GM03348 (cell line): ENCODE measurements at places on chromosomes 3 and 15.

- DNase-seq = no peak
These were observed 79.8 kb upstream of the FNDC3B start for GRCh38 chr3:171959532-171960089.

GRCh38 chr3:36600404-36600803 lies 163.9 kb downstream of the DCLK3 start:
- DNase-seq = no peak

DNA sequence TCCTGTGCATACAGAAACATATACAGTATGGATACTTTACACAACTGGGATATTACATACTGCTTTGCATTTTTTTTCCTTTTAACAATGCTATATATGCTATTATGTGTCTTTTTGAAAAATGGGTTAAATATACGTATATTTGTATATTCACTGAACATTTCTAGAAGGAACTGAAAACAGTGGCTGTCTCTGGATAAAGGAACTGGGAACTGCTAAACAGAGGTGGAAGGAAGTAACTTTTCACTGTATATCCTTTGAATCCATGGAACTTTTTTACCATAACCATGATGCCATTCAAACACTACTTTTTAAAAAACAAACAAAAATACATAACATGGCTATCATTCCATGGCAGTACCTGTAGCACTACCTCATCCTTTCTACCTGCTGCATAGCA lies 1.8 kb downstream of the MTFMT start:
- DNase-seq = no peak

GRCh38 chr15:83784975-83785374 lies 131.1 kb downstream of the ADAMTSL3 start:
- DNase-seq = no peak

DNA sequence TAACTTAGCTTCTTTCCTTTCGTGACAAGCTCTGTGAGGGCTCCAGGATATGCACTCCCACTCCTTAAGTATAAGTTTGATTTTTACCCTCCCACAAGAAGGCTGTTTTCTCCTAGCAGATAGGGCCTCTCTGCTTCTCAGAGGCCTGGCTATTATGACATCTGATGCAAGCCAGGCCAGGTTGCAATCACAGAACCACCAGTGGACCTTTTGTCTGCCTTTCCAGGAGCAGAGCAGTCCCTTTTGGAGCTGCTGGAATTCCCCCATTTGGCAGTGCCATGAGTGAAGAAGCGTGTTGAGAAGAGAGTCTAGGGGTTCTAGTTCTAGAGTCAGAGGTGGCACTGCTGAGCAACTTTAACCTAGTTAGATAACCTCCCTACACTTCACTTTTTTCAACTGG lies 1004.3 kb upstream of the SEMA6D start:
- no peak for DNase-seq

DNA sequence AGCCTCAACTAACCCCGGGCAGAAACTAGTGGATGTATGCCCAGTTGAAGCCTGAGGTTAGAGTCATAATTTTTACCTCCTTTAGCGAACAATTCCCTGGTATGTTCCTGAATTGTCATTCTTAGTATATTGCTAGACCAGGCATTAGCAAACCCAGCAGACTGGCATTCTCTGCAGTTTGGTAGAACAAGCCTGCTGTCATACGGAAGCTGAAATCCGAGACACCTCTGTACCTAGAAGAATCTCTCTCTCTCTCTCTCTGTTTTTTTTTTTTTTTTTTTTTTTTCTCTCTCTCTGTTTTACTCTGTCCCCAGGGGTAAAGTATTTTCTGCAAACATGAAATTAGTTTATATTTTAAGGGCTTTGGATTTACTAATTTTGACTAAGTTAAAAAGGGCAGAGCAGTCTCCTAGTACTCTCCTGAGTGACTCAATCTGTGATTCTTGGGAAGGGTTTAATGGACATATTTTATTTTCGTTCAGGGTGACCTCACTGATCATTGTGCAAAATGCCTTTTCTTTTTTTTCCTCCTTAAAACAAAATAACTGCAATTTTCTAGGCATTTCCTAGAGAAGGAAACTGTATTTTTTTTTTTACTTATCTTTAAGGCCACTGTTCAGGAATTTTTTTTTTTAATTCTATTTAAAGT lies 133.6 kb upstream of the ICE2 start:
- peak; percentile 23 for DNase-seq

DNA sequence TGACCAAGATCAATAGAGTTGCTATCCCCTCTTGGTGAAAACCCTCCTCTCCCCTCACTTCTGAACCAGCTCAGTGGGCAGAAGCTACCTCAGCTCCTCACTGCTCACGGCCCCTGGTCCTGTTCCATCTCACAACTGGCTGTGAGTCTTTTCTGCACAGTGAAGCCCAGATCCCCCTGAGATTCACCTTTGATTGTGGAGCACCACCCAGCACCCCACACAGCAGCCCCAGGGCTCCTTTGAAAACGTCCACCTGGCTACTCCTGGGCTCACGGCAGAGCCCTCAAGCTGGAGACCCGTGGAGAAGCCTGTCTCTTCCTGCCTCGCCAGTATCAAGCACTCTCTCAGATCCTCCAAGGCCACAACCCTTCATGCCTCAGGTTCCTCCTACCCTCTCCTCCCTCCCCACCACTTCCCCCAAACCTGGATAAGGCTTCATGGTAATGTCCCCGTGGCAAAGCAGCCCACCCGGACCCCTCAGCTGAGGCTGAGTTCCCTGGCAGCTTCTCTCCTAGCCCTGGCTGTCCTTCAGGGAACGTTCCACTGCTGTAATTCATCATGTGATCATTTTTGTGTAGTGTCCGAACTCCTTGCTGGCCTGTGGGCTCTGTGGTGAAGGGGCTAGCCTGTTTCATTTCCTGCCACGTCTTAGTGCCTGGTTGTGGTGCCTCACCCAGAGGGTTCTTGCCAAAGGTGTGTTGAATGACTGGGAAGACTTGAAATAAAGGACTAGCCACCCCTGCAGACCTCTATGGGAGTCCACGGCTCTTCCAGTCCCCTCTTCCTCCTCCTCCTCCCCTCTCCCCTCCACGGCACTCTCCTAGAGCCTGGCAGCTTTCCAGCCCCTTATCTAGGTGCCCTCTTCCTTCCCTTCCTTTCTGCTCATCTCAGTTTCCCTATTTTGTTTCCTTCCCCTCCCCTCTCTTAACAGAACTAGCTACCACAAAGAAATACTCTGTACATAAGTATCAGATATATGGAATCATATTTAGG lies 44.5 kb downstream of the KY start:
- DNase-seq = no peak

DNA sequence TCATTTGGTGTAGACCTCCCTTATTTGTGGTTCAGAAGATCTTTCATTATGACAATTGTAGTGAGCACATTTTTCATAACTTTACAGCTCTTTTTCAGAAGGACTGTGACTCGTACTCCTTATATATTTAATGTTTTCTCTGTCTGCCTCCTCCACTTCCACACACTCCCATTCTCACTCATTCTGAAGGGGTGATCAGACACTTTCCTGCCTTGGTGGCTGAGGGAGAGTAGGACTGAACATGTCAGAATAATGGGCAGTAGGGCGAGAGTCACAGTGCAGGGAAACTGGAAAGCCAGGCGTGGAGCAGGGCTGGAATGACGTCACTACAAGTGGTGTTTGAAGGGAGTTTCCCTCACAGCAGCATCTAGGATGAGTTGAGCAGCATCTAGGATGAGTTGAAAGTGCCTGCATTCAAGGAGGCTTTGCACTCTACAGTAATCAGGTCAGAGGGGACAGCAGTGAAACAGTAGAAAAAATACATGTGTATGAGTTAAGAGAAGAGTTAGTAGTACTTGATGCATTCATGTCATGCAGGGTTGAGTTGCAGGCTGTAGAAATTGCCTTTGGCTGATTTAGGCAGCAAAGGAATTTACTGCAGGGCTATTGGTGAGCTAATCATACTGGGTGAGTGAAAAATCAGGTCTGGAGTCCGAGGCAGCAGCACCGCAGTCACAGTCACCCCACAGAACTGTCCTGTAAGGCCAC lies 36.3 kb upstream of the FBXL22 start:
- no peak for DNase-seq

DNA sequence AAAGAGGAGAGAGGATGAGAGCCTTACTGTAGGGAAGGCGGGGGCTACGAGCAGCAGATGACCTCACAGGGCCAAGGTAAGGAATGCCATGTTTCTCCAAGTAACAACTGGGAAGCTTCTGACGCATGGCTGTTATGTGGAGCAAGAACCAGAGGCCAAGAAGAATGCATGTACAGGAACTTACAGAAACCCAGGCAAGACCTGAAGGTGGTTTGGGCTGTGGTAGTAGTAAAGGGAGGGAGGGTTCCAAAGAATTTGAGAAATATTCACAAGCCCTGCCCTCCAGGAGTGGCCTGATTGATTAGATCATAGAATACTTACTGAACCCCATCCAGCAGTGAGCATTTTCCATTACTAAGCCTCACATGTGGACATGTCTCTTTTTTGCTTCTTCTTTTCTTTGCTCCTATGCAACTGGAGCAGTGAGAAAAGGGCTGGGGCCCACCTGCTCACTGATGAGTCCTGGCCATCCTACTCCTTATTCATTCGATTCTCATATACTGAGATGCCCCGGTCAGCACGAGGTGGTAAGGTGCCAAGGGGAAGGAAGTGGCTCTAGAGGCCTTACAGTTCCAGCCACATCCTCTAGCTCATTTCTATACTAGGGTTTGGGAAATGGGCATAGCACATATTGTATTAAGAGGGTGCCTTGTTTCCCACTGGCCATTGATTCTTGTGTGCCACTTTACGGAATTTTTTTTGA lies 8.3 kb upstream of the SLC12A8 start:
- peak; percentile 43 for DNase-seq

GRCh38 chr3:66504850-66505641 lies 4.2 kb upstream of the LRIG1 start:
- no peak for DNase-seq

DNA sequence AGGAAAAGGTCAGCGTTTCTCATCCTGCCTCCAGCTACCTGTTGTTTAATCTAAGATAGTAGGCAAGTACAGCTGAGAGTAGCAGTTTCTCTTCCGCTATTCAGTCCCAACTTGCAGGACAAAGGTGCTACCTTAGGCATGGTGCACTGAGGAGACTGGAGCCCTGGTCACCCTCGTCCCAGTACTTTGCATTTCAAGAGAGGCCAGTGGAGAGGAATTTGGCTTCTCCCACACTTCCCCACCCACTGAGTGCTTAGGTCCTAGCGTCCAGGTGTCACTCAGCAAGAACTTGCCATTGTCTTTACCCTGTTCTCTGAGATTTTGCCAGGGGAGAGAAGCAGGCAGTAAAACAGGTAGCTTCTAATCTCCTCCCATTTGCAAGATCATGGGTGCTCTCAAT lies 12.5 kb upstream of the RPN1 start:
- DNase-seq = no peak

- peak; percentile 46 for DNase-seq
These were observed 151.8 kb upstream of the DPH6 start for GRCh38 chr15:35697549-35698299.

GRCh38 chr15:94441760-94442159 lies 210.4 kb downstream of the MCTP2 start:
- DNase-seq = no peak

DNA sequence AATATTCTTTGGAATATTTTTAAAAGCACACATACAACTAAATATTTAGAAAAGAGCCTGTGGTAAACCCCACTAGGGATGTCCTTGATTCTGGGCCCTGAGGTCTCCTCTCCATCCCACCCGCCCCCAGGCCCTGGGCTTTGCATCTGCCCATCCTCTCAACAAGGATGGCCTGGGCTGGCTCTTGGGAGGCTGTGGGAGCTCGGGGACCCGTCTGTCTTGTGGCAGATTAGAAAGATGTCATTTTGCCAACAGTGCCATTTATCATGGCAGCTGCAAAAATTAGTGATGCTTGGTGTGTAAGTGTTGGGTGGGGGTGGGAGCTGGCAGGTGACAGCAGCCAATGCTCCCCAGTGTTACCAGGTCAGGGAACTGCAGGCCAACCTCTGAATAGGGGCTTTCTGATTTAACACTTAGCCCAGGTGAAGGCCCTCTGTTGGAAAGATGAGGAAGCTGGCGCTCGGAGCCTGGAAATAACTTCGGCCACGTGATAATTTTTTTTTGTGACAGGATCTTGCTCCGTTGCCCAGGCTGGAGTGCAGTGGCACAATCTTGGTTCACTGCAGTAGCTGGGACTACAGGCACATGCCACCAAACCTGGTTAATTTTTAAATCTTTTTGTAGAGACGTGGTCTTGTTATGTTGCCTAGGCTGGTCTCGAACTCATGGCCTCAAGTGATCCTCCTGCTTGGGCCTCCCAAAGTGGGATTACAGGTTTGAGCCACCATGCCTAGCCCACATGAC lies 16.9 kb upstream of the CSPG4 start:
- DNase-seq = no peak

- DNase-seq = no peak
These were observed 279.0 kb downstream of the LPP start for GRCh38 chr3:188432802-188433520.

DNA sequence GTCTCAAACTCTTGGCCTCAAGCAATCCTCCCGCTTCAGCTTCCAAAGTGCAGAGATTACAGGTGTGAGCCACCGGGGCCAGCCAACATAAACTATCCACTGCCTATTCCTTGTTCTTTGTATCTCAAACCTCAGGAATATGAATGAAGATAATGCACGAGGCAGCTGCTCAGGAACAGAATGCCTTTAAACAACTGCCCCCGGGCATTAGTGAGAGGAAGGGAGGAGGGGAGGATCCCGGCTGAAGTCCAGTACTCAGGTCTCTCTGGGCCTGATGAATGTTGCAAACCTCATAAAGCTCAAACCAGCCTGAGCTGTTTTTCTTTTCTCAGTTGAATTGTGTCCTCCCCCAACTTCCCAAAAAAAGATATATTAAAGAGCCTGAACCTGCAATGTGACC lies 26.9 kb upstream of the MTMR14 start:
- DNase-seq = no peak

- DNase-seq = peak; percentile 37
These were observed 76.0 kb upstream of the SLC25A26 start for GRCh38 chr3:66144568-66145407.

GRCh38 chr3:159850481-159850880 lies 138.2 kb upstream of the IL12A start:
- no peak for DNase-seq

- DNase-seq = no peak
These were observed 360.4 kb upstream of the ADAMTS9 start for GRCh38 chr3:65048151-65048550.

DNA sequence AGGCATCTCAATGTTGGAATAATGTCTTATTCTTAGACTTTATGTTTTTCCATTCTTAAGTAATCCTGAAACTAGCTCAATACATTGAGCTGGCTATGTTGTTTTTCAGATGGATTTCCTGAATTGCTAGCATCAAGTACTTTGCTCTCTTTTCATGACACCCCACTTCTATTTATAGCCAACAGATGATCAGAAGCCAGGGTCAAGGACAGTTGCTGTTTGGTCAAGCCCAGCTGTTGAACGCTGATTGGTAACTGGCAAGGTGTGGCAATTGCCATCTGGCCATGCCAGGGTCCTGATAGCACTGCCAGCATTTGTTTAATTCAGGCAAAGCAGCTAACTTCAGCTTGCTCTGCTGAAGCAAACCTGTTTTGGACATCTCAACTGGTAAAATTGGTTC lies 46.2 kb upstream of the PLCL2 start:
- no peak for DNase-seq

DNA sequence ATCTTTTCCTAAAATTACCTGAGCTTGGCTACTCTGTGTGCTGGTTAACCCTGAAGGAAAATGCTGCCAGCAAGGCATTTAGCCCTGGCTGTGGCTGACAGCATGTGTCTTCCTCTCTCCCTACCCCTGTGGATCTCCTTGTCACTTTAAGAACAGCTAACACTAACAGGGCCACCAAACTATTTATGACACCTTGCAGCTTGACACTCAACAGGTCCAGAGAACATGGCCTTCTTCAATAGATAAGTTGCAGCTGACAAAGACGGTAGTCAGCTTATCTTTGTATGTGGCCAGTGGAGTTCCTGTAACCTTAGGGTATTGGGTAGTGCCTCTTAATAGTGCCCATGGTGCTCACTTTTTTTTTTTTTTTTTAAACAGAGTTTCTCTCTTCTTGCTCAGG lies 32.0 kb upstream of the COPB2 start:
- DNase-seq = no peak

GRCh38 chr15:66751579-66751978 lies 49.5 kb downstream of the SMAD6 start:
- no peak for DNase-seq
